ENCODE measurements at places on chromosomes 2 and 18.
A peak's percentile ranks its signal among the peaks of the same experiment; 100 is the strongest.

- DNase-seq, result no peak
Measured at GRCh38 chr2:222076973-222077690, 221.7 kb downstream of the PAX3 start.

- DNase-seq, result no peak
Measured at GRCh38 chr2:59236723-59237122, 995.6 kb upstream of the FANCL start.

- DNase-seq, result no peak
Measured at GRCh38 chr18:30987467-30988241, 54.9 kb downstream of the DSC3 start.

DNA sequence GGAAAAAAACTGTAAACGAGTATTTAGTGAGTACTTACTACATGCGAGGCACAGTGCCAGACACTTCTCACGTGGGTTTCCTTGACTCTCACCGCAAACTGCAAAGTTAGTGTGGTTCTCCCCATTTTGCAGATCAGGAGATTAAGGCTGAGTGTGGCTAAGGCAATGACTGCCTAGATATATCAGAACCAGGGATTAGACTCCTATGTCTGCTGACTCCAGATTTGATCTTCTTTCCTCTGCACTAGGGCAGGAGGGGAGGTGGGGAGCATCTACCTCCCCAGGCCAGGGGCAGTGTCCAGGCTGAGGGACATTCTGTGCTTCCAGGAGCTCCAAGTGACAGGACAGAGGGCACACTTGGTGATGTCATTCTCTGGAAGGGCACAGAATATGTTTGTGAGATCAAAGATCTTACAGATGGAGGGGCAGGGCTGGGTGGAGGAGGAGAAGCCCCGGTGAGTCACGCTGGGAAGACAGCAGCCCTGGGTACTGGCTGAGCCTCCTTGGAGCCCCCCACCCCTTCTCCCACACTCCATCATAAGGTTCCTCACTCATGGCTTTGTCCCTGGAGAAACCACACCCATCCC lies 92.4 kb downstream of the RHOB start:
- peak; percentile 37 for DNase-seq

DNA sequence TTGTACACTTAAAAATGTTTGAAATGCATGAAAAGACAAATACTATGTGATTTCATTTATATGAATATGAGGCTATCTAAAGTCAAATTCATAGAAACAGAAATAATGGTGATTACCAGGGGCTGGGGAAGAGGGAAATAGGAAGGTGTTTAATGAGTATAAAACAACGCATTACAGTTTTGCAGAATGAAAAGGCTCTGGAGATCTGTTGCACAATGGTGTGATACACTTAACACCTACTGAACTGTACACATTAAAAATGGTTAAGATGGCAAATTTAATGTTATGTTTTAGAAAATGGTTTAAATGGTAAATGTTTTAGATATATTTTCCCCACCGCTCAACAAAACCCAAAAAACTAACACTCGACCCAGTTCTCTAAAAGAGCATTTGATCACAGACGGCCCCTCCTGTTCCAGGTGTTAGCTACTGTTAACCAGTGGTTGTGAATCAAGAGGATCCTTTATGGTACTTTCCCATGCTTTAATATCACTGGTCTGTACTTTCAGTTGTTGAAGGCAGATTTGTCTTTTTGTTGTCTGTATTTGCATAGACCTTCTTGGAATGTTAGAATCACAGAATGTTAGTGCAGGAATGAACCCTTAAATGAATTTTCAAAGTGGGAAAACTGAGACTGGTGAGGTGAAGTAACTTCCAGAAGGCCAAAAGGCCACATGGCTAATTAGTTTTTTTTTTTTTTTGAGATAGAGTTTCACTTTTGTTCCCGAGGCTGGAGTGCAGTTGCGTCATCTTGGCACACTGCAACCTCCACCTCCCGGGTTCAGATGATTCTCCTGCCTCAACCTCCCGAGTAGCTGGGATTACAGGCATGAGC lies 10.2 kb downstream of the RAB10 start:
- DNase-seq, result peak; percentile 60

All from lung microvascular endothelial cell (primary cell).